DMS153 (cell line): ENCODE measurements at places on chromosomes 3 and 15.

GRCh38 chr15:49656734-49657133 lies 35.9 kb downstream of the DTWD1 start:
- no peak for DNase-seq

- no peak for DNase-seq
These were observed 95.0 kb upstream of the FNDC3B start for GRCh38 chr3:171944118-171945016.

DNA sequence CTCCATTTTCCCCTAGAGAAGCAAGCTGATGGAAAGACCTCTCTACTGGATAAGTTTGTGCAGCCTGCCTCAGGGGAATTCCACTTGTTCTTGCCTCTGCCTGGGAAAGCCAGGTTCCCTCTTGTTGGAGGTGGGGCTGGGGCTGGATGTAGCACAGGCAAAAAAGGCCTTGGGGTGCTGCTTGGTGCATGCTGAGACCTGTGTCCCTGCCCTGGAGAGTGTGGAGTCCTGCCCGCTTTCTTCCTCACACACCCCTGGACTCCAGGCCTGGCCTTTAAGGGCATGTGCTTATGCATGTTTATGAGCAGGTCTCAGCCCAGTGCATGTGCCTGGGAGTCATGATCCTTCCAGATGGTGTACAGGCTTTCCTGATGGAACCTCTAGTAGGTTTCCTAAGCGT lies 23.5 kb upstream of the JMJD7 start:
- DNase-seq = no peak

- no peak for DNase-seq
These were observed 47.7 kb upstream of the HES1 start for GRCh38 chr3:194087995-194088855.

- no peak for DNase-seq
These were observed 10.0 kb upstream of the RAB43 start for GRCh38 chr3:129131465-129132088.

DNA sequence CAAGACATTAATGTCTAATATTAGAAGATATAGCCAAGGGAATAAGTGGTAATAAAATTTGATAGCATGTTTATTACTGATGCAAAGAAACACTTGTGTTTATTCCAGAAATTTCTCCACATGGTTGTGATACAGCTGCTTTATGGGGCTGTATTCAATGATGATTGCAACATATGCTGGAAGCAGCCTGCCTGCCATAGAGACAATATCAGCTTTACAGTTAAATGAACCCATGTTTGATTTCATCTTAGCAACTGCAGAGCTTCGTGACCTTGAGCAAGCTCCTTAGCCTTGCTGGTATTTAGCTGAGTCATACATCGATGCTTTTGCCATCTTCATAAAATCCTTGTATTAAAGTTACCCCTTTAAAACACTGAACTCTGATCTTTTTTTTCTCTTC lies 168.1 kb upstream of the STAC start:
- DNase-seq = no peak

- no peak for DNase-seq
These were observed 244.1 kb upstream of the SEMA6D start for GRCh38 chr15:47473106-47473725.

- no peak for DNase-seq
These were observed 57.5 kb upstream of the LMOD3 start for GRCh38 chr3:69179740-69180372.

GRCh38 chr3:128351546-128351945 lies 115.1 kb downstream of the DNAJB8 start:
- DNase-seq = peak; percentile 77

- no peak for DNase-seq
These were observed 110.8 kb downstream of the IGF2BP2 start for GRCh38 chr3:185714085-185714484.

- no peak for DNase-seq
These were observed 76.8 kb downstream of the LEKR1 start for GRCh38 chr3:156902916-156903315.

GRCh38 chr3:136353461-136353860 lies 103.3 kb downstream of the PCCB start:
- no peak for DNase-seq

DNA sequence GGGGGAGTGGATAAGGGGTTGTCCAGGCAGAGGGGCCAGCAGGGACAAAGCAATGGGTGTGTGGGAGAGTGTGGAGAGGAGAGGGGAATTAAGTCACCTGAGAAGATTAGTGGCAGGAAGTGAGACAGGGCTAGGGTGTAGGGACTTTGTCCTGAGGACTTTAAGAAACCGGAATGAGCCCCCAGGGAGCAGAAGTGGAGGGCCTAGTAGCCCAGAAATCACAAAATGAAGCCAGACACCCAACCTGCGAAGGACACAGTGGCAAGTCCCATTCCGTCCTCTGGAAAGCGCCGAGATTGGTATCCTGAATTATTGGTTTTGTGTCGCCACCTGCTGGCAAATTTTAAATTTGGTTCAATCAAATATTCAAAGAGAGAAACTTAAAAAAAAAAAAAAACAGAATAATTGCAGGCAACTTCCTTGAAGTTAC lies 78.0 kb upstream of the SLC25A36 start:
- peak; percentile 37 for DNase-seq

GRCh38 chr3:32850226-32850625 lies 32.4 kb downstream of the TRIM71 start:
- DNase-seq = no peak

GRCh38 chr3:63921741-63922482 lies 9.7 kb upstream of the SCAANT1 start:
- DNase-seq = no peak

DNA sequence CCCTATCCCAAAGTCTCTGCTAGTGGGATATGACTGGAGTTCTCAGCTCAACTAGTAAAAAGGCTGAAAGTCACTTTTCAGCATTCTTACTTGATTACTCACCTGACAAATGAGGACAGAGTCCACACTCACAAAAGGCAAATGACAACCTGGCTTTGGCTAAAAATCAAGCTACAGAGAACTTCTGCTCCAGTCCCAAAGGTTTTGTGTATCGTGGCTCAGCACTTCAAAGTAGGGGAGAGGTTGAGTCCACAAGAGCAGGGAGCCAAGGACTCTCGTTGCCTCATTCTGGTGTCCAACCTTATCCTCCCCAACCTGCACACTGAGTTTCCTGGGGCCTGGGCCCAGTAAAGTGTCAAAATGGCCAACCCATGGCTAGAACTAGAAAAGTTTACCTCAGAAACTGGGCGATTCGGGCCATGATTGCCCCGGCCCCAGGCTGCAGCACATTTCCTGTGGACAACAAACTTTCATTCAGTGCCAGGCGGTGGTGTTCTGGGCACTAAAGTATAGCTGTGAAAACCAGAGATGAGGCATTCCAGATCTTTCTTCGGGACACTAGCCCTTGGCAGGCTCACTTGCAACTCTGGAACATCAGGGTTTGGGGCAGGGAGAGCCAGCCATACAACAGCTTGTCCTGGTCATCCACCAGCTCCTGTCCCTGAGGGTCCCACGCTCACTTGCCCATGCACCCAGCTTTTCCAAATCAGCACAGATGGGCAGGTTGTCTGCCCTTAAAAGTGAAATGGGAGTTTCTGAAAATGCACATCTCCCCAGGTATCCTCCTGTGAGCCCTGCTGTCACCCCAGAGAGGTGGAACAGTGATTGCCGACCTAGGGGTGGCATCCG lies 3.1 kb downstream of the ACAA1 start:
- DNase-seq = no peak

GRCh38 chr3:77053795-77054194 lies 13.9 kb downstream of the ROBO2 start:
- DNase-seq = no peak

DNA sequence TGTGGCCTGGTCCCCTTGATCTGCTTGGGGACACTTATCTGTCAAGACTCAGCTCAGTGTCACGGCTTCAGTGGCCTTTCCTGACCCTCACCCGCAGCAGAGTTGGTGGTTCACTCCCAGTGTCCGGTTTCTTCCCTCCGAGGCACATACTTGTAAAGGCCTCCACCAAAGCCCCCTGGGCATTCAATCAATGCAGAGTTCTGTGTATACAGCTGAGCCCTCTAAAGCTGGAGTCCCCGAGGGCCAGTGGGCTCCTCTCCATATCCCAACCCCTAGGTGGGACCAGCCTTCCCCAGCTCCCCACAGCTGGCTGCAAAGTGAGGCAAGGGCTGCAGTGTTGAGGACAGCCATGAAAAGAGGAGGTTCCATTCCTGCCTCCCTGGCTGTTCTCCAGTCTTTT lies 70.9 kb upstream of the RGMA start:
- DNase-seq = no peak

GRCh38 chr3:154678041-154678654 lies 248.2 kb upstream of the GPR149 start:
- DNase-seq = no peak

- no peak for DNase-seq
These were observed 310.7 kb downstream of the RORA start for GRCh38 chr15:60918234-60918959.

DNA sequence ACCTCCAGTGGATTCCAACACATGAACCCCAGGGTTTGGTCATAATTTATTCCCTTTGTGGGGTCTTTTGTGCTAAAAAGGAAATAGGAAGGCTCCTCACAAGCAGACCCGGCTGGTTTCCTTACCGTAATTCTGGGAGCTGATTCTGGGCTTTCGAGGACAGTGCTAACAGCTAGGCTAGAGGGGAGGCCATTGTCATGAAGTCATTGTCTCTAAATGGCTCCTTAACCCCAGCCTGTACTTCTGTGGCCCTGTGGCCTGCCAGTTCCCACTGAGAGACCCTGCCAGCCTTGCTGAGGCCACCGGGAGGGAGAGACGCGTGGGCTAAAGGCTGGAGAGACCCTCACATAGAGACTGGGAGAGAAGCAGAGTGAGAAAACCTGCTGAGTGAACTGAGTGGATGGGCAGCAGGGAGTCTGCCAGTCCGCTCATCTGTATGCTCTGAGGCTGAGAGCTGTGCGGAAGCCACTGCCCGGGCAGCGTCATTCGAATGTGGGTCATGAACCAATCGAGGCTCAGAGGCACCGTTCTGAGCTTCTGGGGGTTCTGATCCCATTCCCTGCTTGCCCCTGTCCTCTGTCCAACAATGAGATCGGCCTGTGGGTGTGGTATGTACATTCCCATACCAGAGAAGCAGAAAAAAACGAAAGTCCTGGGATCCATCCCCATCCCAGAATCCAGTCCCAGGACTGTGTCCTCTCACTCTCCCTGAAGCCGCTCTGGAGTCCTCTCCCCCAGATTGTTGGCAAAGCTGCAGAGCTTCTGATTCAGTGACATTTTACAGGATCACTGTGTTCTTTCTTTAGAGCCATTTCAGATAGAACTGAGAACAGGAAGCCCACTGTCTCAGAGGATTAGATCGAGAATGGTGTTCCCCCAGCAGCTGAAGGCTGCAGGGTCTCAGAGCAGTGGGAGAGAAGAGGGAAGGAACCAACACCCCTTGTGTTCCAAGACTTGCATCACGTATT lies 21.3 kb upstream of the DGKG start:
- no peak for DNase-seq

DNA sequence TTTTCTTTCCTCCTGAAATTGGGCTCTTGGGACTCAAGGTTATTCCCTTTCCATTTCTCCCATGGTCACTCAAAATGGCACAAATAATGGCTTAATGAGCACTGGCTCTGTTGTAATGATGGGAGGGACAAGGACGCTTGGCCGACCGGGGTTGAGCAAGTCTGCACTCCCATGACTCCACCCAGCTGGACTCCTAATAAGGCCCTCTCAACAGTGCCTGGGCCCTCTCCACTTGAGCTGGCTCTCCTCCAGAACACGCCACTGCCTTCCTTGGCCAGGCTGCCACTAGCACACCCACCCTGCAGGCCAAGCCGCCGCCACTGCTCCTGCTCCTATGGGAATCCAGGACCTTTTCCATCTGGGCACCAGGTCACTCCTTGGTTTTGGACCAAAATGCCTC lies 42.3 kb downstream of the ADCY5 start:
- DNase-seq = no peak

GRCh38 chr15:101501703-101502373 lies 12.3 kb upstream of the PCSK6 start:
- DNase-seq = no peak

GRCh38 chr3:66097647-66098046 lies 58.9 kb upstream of the MAGI1 start:
- DNase-seq = no peak

DNA sequence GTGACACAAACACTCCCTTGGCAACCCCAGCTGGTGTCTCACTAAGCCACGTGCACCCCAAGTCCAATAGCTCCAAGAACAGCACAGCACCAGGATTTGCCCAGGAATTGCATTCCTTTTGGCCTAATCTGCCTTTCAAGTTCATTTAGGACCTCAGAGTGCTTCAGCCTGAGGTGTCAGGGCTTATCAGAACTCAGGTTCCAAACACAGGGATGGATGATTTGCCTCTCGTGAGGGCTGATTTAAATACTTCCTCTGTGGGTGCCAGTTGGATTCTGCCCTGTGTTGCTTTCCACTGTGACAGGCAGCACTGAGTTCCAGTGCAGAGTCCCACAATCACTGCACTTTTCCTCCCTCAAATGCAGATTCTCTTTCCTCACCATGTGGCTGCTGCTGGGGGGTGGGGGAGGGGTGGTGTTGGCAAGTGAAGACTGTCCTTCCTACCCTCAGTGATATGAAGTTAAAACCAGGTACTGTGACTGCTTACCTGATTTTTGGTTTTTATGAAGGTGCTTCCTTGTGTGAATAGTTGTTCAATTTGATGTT lies 204.3 kb upstream of the STAC start:
- no peak for DNase-seq

- DNase-seq = peak; percentile 78
These were observed 544.8 kb downstream of the AGBL1 start for GRCh38 chr15:86624261-86625036.

GRCh38 chr3:57680046-57680445 lies 12.8 kb downstream of the DENND6A start:
- DNase-seq = no peak

DNA sequence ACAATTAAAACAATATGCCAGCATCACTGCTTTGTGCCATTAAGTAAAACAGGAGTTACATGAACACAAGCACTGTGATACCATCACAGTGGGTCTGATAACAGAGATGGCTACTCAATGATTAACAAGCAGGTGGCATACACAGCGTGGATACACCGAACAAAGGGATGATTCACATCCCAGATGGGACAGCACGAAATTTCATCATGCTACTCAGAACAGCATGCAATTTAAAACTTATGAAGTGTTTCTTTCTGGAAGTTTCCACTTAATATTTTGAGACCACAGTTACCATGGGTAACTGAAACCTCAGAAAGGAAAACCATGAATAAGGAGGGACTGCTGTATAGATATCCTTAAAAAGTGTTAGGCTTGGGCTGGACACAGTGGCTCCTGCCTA lies 44.5 kb downstream of the SLC24A1 start:
- no peak for DNase-seq
